CD4-positive, alpha-beta T cell treated with Interleukin-12 subunit alpha and Interleukin-12 subunit beta, for 1 hour (primary cell): ENCODE measurements at places on chromosomes 7 and 10.

GRCh38 chr7:117023325-117023854 is 70.1 kb downstream of the ST7 start:
- DNase-seq: no peak

GRCh38 chr10:113917636-113918035 is 63.2 kb downstream of the NHLRC2 start:
- no peak for DNase-seq

- DNase-seq: peak; percentile 14
Measured at GRCh38 chr7:50661345-50662040, 96.3 kb upstream of the DDC start.

DNA sequence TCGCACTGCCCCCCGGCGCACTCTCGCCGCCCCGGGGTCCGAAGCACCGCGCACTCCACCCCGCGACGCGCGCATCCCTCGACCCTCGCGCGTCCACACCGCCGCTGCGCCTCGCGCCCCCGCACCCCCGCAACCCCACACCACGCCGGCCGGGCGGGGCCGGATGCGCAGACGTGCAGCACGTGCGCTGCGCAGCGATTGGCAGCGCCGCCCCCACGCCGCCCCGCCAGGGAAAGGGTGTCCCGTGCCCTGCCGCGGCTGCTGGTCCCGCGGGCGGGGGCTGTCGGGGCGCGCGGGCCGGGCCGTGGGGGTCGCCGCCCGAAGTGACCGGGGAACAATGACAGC is 53.7 kb upstream of the KDM7A start:
- DNase-seq: peak; percentile 76

GRCh38 chr7:7330997-7331396 is 148.7 kb downstream of the C1GALT1 start:
- DNase-seq: no peak

DNA sequence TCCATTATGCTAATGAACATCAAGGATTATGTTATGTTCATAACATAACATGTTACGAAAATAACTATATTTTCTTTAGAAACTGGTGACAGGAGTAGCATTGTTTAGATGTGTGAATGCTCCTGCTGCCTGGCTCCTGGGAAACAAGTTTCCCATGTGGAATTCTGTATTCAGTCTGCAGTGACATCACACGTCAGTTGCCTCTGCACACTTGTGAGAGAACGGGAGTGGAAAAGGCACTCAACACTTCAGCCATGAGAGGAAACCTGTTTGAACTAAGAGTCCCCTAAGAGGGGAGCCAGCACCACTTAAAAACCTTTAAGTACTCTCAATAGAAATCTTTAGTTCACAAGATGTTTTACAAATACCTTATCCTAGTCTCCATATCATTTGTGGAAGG is 140.3 kb upstream of the FAM20C start:
- DNase-seq: no peak

DNA sequence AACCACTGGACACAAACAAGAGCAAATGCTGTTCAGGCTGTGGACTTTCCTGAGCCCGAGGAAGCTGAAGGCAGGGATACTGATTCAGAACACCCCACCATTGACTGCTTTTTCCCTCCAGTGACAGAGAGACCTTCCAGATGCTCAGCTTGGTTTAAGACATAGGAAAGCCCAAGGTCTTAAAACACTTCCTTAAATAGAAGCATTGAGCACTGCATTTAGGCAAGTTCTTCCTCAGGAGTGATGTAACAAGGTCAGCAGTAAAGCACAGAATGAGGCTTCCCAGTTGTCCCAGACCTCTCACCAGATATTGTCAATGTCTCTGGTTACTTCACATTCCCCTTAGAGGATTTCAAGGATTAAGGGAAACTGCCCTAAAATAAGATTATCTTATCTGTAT is 19.6 kb upstream of the CDCA7L start:
- no peak for DNase-seq

DNA sequence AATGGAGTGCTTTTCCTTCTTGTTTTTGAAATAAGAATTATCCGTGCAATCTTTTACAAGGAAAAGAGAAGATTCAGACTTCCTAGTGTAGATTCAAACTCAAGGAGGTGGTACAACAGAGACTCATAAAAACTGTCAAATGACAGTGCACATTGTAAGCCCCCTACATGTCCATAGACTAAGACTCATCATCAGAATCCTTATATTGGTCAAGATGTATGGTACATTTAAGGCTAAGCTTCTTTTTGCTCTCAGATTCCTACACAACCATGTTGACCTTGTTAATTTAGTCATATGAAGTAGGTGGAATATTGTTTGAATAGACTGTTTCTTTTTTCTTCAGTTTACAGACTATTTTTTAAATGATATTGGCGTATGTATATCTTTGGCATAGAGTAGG is 11.6 kb downstream of the CD36 start:
- no peak for DNase-seq

- no peak for DNase-seq
Measured at GRCh38 chr10:30630571-30630970, 1.0 kb upstream of the LYZL2 start.

- no peak for DNase-seq
Measured at GRCh38 chr7:18835001-18835690, 282.3 kb downstream of the TWIST1 start.
